ENCODE measurements at places on chromosomes 7 and 10. TPM values are rescaled to one million over a fixed set of nuclear protein-coding genes. Genes with fewer than 3 reads are reported as not detected.

GRCh38 chr10:13613519-13613918 is 26.8 kb downstream of the PRPF18 start:
- DNase-seq = peak; percentile 7

GRCh38 chr10:17633353-17633752 is 10.6 kb upstream of the STAM start:
- no peak for DNase-seq

DNA sequence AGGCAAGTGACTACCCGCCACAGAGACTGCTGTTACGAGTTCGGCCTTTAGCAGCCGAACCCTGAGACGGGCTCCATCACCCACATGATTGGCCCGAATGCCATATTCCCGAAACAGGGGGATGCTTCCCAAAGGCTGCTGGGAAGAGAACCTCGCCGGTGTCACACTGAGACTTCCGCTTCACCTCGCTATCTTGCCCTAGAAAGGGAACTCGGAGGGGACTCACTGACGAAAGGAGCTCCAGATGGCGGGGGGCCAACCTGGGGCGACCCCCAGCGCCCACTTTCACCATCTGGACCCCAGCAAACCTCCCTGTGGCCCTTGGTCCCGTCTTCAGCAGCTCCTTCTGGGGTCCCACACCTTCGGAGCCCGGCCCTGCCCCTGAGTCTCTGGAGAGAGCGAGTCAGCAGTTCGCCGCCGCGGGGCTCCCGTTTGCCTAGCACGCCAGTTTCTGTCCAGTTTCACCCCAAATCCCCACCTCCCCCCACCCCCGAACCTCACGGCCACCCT is 529 bp downstream of the HPS1 start:
- no peak for DNase-seq

GRCh38 chr7:5681979-5682546 is 99.4 kb downstream of the RNF216 start:
- no peak for DNase-seq

GRCh38 chr7:50530766-50531165 is 34.4 kb downstream of the DDC start:
- no peak for DNase-seq

- DNase-seq = no peak
Observed at GRCh38 chr7:117243390-117243789, 79.5 kb downstream of the WNT2 start.

- DNase-seq = peak; percentile 88
Observed at GRCh38 chr7:63925626-63926460, 72.8 kb upstream of the ZNF722 start.

DNA sequence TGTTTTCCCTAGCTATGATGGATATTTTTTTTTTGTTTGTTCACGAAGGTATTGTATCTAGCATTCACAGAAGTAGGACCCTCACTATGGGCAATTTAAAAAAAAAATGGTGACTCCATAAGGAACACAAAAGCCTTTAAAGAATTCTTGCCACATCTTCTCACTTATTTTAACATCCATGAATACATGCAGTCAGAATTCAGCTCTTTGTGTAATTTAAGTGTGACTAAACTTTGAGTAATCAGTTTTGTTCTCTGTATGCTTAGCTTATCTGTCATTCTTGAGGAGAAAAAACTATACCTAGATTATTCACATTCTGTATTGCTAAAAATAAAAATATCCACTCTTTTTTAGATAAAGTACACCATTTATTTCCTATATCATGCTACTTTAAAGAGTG is 313.2 kb upstream of the KCND2 start:
- DNase-seq = peak; percentile 66

DNA sequence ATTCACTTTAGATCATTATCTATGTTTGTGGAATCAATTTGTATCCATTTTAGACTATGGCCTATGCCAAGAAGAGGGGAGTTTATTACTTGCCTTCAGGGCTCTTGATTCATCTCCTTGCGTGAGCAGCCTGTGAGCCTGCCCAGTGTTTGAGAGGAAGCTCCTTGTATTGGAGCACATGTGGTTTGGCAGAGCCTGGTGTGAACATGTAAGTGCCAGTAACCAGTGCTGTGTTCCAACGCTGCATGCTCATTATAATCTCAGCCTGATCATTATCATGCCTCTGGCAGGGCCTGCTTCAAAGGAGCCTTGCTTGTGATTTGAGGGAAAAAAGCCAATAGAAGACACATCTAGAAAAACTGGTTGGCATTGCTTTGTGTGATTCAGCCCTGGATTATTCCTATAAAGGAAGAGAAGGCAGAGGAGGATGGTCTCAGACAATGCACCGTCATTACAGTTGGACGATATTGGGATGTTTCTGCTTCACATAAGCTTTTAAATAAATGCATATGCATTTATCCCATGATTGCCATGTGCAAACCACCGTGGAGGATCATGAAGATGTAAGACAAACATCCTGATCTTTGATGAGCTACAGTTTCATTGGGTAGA is 203.4 kb upstream of the AHR start:
- peak; percentile 97 for DNase-seq

DNA sequence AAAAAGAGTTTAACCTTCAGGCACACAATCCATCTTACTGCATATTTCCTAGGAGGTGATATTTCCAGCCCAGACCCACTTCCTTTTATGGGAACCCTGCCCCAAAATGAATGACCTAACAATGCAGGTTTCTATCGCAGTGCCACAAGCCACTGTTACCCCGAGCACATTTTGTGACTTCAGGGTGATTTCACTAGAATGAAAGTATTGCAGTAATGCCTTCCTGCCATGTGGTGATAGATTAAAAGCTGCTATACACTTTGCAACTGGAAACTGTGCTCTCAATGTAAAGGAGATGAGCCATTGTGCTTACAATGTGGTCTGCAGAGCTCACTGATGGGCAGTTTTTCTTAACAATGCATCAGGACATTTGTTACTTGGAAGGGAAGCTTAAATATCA is 90.5 kb upstream of the RSU1 start:
- no peak for DNase-seq

DNA sequence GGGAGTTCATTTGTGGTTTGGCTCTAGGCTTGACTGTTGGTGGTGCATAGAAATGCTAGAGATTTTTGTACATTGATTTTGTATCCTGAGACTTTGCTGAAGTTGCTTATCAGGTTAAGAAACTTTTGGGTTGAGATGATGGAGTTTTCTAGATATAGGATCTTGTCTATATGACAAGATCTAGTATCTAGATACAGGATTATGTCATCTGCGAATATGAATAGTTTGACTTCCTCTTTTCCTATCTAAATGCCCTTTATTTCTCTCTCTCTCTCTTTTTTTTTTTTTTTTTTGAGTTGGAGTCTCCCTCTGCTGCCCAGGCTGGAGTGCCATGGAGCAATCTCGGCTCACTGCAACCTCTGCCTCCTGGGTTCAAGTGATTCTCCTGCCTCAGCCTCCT is 62.9 kb downstream of the MGAM2 start:
- DNase-seq = no peak

- no peak for DNase-seq
Observed at GRCh38 chr7:116842371-116842770, 20.0 kb upstream of the CAPZA2 start.

- DNase-seq = no peak
Observed at GRCh38 chr10:69655868-69656555, 26.0 kb downstream of the FAM241B start.

DNA sequence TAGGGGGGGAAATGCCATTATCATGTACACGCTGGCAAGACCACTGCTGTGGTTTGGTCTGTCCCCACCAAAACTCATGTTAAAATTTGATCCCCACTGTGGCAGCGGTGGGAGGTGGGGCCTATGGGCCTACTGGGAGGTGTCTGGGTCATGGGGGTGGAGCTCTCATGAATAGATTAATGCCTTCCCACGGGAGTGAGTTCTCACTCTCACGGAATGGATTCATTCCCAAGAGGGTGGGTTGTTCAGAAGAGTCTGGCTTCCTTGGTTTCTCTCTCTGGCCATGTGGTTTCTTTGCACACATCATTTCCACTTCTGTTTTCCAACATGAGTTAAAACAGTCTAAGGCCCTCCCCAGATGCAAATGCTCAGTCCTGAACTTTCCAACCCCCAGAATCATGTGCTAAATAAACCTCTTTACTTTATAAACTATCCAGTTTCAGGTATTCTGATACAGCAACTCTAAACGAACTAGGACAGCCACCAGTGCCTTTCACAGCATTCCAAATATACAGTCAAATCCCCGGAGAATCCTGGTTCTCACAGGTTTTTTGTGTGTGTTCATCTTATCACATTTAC is 44.3 kb downstream of the SMURF1 start:
- no peak for DNase-seq

- DNase-seq = peak; percentile 39
Observed at GRCh38 chr7:37234928-37235327, 213.7 kb downstream of the ELMO1 start.

DNA sequence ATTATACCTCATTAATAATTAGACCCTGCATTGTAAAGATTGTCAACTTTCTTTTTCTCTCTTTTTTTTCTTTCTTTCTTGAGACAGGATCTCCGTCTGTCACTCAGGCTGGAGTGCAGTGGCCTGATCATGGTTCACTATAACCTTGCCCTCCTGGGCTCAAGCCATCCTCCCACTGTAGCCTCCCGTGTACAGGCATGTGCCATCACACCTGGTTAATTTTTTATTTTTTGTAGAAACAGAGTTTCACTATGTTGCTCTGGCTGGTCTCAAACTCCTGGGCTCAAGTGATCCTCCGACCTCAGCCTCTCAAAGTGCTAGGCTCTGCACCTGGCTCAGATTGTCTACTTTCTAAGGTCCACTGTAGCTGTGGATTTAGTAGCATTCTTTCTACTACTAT is 50.7 kb downstream of the MDFIC start:
- DNase-seq = no peak

DNA sequence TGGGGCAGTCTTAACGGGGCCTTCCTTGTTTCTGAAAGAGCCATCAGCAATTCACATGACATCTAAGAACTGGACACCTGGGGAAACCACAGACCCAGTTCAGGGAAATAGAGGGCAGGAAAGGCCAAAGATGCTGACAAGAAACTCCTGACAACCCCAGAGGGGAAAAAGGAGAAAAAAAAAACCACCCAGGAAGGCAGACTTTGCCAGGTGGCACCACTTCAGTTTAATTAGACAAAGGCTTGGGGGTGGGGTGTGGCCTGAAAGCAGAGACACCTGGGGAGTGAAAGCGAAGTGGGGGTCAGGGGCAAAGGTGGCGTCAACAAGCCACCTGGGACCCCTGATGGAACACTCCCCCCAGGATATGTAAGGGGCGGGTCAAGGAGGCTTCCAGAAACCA is 53.6 kb downstream of the RAB11FIP2 start:
- DNase-seq = no peak

DNA sequence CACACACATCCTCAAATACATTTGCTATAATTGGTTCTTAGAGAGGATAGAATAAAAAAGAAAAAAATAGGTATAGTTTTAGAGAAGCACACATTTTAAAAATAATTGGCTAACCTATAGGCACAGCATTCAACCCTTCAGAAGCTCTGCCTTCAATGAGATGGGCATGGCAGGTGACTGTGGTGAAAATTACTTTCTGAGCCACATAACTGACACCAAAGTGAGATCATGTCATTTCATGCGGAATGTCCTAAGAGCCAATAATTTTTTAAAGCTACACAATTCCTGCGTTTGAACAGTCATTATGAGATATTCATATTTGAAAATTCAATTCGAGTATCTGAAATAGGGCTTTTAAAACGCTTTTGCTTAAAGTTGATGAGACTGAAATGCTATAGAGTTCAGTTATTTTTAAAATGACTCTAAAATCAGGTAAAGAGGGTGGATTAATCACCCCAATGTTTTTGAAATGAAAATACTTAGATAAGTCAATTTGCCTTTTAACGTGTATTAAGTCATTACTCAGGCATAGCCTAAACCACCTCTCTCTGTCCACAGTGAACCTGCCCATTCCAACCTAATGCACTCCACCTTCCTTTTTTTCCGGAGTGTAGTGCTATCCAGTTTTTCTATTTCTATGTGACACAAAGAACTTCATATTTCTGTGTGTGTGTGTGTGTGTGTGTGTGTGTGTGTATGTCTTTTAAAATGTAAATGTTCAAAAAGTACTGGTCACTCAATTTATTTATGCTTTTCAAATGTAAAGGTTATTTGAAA is 6.1 kb downstream of the RELN start:
- no peak for DNase-seq

- DNase-seq = no peak
Observed at GRCh38 chr10:77139252-77140160, 498.1 kb downstream of the KCNMA1 start.

- DNase-seq = no peak
Observed at GRCh38 chr7:75813781-75814236, at the start of gene CCL24. TSS of gene CCL24 (minus strand) at chr7:75813806. CDS start at chr7:75813715, 91 bp downstream.

DNA sequence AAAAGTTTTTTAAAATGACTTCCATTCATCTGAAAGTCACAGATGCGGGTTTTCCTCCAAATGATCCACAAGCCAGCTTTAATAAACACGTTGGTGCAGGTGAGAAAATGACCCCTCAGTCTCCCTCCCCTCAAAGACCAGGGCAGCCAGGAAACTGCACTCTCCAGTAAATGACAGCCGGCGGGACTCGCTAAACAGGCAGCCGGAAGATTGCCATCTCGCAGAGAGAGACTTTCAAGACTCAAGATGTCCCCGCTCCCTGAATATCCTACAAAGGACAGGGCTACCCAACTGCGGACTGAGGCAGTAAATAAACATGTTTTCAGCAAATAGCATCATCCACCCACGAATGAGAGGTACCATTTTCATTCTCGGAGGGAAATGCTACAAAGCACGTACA is 116.8 kb downstream of the DIP2C start:
- no peak for DNase-seq

DNA sequence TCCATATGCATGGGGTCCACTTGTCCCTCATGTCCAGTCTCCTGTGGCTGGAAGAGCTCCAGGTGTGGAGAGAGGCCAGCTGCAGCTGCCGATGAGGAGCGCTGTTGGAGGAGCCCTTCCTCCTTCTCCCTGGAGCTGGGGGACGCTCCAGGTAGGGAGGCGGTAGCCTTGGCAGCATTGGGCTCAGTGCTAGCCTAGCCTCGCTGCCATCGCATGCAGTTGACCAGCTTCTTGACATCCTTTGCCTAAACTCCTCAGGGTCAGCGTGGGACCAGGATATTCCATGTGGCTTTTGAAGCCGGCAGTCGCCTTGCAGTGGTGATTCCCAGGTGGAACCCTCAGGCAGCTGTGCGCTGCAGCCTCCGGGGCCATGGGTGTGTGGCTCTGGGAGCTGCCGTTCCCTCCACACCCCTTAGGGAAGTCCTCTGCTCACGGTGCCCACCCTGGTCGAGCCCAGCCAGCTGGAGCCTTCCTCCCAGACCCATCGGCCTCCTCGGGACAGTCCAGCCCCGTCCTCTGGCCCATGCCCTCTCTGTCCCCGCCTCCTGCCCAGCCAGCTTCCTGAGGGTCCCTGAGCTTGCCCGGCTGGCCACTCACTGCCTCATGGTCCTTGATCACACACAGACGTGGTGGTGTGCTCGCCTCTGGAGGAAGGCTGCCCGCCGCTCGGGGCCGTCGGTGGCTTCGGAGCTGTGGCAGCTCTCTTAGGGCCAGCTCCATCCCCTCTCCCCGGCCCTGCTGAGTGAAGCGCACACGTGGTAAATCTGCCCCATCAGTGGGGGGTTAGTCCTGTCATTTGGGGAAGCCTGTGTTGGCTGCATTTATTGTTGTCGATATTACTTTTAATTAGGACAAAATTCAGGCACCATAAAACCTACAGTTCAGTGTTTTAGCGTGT is 21.2 kb downstream of the INPP5A start:
- no peak for DNase-seq

- DNase-seq = no peak
Observed at GRCh38 chr7:108244110-108244509, 113.9 kb upstream of the LAMB4 start.

- DNase-seq = no peak
Observed at GRCh38 chr10:84539216-84539615, 210.8 kb downstream of the CCSER2 start.

The SPDYE18 gene
- total RNA-seq = not detected

The DRGX gene
- total RNA-seq = 0.33 TPM

The TRPV5 gene
- not detected for total RNA-seq

The LIPJ gene
- total RNA-seq = not detected

The KCNIP2 gene
- total RNA-seq = 1.5 TPM
